SJSA1 (cell line): ENCODE measurements at places on chromosomes 16 and 17. TPM values are rescaled to one million over a fixed set of nuclear protein-coding genes. Genes with fewer than 3 reads are reported as not detected.

GRCh38 chr16:31005350-31006085 is 4.9 kb downstream of the STX1B start:
- H3K27ac ChIP-seq = no peak overlapping the region
- no peaks in the 10 kb centered on the region for H3K4me1 ChIP-seq
- H3K36me3 ChIP-seq = no peaks in the 10 kb centered on the region
- H3K4me3 ChIP-seq = no peak overlapping the region
- DNase-seq = no peak
- 0 out of 2 replicates have a peak, but pooled peaks cover 3% of the 10 kb centered on the region for H3K27me3 ChIP-seq

- H3K27ac ChIP-seq = no peak overlapping the region
- H3K36me3 ChIP-seq = no peaks in the 10 kb centered on the region
- no peaks in the 10 kb centered on the region for H3K4me1 ChIP-seq
These were observed 27.2 kb upstream of the BRD7 start for GRCh38 chr16:50395763-50396710.

AATK gene
- 0.18 TPM in 1 of 2 replicates, not detected in the other for total RNA-seq

DNA sequence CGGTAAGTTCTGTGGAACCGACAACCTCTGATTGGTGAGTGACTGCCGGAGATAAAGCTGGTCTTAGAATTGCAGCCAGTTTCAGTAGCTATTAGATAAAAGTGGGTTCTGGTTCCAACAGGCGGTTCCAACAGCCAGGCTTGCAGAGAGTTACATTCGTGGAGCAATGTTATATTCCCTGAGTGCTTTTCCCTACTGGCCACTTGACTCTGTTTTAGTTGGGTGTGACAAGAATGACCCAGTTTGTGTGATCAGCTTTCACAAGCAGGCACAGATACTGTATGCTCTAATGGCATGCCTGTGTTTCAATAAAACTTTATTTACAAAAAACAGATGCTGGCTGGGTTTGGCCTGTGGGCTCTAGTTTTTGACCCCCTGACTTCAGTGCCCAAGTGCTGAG is 196.6 kb downstream of the SNX29 start:
- no peak overlapping the region for H3K27ac ChIP-seq
- no peaks in the 10 kb centered on the region for H3K27me3 ChIP-seq
- no peak overlapping the region for H3K4me3 ChIP-seq
- H3K36me3 ChIP-seq = no peaks in the 10 kb centered on the region
- no peak for DNase-seq

- no peak overlapping the region for H3K27ac ChIP-seq
- DNase-seq = no peak
- H3K27me3 ChIP-seq = no peaks in the 10 kb centered on the region
- H3K4me3 ChIP-seq = no peak overlapping the region
- no peaks in the 10 kb centered on the region for H3K36me3 ChIP-seq
These were observed 7.5 kb upstream of the ITGB3 start for GRCh38 chr17:47246120-47246519.
